ENCODE measurements at places on chromosomes 2 and 18.

DNA sequence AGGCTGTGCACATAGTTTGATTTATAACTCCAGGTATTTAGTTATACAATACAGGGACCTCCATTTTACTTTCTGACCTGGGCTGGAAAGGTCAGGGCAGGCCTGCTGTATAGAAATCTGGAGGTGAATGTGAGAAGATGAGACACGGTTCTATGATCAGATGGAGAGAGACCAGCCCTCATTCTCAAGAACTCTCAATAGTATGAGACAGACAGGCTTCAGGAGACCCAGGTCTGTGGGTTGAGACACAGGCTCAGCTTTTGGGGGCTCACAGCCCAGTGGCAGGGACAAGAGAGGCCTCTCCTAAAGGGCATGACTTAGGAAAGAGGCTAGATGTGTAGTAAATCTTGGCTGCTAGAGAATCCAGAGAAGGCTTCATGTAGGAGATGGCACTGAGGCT, 719 bp upstream of the ATP6V1B1 start:
- DNase-seq, result no peak

DNA sequence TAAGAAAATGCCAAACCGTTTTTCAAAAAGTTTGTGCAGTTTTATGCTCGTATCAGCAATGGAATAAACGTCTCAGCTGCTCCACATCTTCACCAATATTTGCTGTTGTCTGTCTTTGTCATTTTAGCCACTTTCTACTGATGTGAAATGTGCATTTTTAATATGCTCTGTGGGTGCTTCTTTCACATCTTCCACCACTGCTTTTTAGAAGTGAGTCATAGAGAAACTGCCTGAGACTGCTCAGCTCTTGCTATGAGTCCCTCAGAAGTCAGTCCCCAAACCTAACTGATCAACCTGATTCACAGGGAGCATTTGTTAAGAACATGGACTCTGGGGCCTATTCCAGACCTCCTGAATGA, 41.0 kb upstream of the EPC2 start:
- DNase-seq, result no peak

DNA sequence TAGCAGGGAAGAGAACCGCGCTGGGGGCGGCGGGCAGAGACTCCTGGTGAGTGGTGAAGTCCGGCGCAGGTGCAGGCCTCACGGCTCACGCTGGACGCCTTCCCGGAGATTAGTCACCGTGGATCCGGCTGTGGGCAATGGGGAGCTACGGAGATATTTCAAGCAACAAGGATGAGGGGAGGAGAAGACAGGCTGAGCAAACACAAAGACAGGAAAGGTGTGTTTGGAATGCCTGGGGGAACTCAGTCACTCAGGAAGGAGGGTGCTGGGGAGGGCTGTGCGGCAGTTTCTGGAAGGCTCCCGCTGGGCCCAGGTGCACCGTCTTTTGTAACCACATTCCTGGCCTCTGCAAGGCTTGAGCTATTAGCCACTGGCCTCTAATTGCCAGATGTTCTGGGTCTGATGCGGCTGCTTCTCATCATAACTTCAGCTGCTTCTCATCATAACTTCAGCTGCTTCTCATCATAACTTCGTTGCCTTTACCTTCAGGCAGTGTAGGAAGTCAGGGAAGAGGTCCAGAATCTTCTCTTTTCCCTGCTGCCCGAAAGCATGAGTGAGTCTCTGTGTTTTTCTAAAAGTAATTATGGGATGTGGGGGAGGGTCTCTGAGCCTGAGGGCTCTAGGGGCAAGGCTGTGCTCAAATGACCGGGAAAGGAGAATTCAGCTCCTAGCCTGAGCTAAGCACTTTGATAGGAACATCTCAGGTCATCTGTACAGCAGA, 118.9 kb downstream of the PXDN start:
- DNase-seq, result no peak

GRCh38 chr2:63827749-63828148, 13.9 kb upstream of the UGP2 start:
- DNase-seq, result no peak

DNA sequence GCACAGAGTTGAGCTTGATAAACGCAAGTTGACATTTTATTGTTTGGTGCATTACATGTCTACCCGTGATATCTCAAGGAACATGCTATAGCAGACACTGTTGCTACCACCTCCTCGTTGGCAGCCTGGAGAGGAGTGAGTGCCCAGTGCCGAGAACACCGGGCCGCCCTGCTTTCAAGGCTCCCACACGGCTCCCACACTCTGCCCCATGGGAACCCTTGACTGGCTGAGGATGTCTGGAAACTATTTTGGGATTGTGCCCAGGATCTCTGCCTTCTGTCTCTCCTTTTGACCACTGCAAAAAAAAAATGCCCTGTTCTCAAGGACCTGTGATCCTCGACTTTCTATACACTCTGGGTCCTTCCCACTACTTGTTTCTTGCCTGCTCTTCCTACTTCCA, 21.1 kb downstream of the TET3 start:
- no peak for DNase-seq

DNA sequence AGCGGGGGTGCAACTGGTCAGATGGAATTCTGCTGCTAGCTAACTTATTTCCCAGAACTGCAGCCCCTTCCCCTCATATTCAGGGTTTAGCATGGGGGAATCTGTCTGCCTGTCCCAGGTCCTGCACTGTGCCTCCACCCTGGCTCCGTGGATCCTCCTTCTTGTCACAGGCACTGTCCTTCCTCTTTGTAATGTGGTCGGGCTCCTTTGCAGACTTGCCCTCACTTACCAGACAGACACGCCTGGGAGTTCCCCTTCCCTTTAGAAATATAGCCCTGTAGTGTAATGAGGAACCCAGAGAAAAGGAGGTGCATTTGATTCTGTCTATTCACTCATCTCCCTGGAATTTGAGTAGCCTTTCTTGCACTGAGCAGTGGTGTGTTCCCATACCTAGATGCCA, 108.7 kb downstream of the TRIM43 start:
- no peak for DNase-seq

DNA sequence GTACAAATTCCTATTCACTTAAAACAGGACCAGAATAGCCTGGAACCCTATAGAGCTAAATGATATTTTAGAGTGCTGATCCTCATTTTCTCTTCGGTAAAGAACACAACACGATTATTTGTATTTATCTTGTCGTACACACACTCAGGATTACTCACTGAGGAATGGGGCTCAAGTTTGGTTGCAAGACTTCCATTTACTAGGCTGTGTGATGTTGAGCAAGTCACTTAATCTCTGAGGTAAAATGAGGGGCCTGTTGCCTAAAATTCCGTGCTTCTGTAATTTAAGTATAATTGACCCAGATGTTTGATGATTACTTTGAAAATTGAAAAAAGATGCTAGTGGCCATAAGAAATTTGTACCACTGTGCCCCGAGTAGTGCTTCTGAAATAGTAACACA, 42.6 kb upstream of the MAP4K3 start:
- DNase-seq, result no peak

DNA sequence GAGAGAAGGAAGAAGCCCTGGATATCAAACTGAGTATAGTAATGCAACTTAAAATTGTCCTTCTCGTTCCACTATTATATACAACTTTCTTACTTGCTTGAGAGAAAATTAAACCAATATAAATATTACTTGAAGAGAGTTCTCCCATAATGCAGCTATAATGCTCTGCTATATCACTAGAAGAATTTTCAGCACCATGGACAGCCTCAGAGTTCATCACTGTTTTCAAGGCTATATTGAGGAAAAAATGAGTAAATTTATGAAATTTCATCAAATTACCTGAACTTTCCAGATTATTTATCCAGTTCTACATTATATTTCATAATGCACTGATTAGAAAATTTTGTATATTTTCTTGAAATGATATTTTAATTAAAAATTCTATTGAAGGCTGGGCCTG, 1053.5 kb upstream of the FAM98A start:
- DNase-seq, result no peak

- no peak for DNase-seq
Measured at GRCh38 chr2:46977280-46977665, 61.7 kb upstream of the MCFD2 start.

GRCh38 chr18:73462092-73462491, 594.3 kb upstream of the NETO1 start:
- no peak for DNase-seq

DNA sequence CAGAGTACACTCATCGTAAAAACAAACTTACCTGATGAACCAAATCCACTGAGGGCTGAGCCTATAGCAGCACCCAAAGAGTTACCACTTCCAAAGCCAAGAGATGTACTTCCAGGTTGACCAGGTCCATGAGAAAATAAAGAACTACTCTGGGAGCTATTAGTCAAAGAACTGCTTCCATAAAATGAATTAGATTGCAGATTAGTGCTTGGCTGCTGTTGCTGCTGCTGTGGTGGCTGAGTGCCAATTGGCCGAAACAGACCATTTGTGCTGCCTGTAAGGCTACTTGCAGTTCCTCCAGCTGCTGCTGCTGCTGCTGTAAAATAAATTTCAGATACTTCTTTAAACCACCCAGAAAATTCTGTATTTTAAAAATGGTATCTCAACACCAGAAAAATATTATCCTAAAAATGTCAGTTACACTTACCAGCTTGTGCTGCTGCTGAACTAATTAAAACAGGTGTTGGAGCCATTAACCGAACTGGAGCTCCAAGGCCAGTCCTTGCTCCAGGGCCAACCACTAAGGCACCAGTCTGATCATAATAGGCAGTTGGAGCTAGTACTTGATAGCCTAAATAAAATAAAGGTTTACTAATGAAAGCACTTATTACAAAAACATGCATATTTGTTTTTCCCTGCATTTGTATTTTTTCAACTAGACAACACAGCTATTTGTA, 58.1 kb upstream of the SDC1 start:
- no peak for DNase-seq

GRCh38 chr2:66813525-66813924, 378.6 kb downstream of the MEIS1 start:
- no peak for DNase-seq

DNA sequence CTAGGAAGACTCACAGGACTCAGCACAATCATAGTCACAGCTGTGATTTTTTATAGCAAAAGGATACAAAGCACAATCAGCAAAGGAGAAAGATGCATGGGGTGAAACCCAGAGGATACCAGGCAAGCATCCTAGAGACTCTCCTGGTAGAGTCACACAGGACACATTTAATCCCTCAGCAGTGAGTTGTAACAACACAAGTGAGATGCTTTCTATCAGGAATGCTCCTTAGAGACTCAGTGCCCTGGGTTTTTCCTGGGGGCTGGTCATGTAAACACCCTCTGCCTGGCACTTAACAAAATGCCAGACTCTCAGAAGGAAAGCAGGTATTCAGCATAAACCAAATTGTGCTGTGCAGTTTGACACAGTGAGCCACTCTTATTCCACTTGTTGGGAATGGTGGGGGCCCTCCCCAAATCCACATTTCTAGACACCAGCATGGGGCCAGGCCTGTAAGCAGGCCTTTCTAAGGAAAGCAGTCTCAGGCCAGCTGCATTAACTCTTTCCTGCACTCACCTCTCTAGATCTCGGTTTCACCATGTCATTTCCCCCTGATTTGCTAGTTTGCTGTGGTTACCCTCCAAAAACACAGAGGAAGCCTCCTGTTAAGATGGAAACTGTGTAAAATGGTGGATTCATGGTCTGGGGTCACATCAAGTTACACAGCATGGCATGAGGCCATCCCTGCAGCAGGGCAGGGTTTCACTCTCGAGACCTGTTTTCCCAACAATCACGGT, 16.9 kb upstream of the RNU4ATAC start:
- DNase-seq, result no peak

DNA sequence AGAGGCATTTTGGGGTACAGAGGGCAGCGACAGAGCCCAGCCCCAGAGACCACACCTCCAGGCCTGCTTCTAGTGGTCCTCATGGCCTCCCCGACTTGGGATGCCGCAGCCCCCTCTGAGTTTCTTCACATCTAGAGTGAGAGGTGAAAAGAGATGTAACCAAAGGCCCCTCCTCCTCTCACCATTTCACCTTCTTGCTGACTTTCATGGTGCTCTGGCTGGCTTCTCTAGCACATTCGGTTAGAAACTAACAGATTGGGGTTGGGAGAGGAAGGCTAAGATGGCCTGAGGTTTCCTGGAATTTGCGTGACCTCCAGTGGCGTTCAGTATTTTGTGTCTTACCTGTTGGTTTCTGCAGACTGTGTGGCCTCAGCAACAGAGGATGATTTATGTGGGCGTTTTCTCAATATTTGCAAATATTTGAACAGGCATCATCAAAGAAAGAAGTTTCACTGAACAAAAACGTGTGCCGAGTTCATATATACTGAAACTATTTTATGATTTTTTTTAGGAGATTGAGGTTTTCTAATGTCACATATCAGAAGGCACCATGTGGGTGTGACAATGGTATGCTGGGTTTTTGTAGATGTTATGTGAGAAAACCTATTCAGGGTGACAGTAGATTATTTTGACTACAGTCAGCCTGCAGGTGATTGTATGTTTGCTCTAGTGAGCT, 69.9 kb upstream of the BCL2L11 start:
- DNase-seq, result no peak
